ENCODE measurements at places on chromosomes 12 and 14. TPM values are rescaled to one million over a fixed set of nuclear protein-coding genes. Genes with fewer than 3 reads are reported as not detected.

DNA sequence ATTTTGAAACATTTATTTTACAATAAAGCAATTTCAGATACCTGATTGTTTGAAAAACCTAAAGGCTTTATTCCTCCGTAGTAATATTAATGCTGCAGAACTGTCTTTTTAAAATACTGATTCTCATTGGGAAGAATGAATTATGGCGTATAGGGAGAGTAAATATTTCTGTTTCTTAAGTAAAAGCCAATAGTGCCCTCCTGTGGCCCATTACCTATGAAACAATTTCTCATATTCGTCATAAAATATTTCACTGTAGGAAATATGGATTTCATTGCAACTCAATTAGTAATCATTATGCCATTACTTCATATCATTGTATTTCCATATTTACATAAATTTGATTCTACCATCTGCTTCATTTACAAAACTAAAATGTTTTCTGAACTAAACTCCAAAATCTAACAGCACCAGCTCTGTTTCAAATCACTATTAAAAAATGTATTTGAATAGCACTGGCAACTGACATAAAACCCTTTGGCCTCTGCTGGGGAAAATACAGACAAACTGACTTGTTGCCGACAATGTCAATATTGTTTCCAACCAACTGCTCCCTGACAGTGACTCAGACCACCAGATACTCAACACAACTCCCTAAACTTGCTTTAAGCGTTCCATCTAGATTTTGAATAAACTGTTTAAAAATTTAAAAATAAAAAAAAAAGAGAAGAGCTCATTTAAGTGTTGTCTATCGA lies 290.3 kb downstream of the NAV3 start:
- peak; percentile 42 for DNase-seq

- DNase-seq = no peak
Measured at GRCh38 chr12:103676893-103677292, 89.8 kb downstream of the STAB2 start.

DNA sequence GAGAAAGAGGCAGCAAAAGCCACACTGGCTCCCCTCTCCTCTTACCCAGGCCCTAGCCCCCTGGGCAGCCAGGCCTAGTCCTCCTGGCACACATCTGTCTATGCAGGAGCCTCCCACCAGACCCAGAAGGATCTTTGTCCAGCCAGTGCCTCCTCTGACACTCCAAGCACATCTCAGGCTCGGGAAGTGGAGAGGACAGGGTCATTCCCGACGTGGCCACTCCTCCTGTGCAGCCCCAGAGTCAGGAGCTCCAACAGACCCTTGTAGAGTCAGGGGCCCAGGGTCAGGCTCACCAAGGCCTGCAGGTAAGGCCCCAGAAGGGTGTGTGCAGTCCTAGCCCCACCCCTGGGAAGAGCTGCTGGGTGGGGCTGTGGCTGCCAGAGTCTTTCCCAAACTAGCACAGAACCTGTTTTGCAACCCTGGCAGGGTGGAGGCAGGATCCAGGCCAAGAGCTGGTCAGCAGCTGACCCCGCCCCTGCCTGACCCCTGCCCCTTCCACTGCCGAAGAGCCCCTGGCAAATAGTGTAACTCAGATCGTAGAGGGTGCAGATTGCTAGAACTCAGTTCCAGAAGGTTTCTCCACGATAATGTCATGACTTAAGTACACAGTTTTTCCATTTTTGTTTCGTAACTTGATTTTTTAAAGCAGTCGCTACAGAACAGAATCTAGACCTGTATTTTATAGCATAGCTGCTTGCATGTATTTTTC lies 26.6 kb upstream of the PNMA1 start:
- peak; percentile 36 for DNase-seq

- DNase-seq = no peak
Measured at GRCh38 chr12:48972213-48972951, 847 bp upstream of the WNT10B start.

DNA sequence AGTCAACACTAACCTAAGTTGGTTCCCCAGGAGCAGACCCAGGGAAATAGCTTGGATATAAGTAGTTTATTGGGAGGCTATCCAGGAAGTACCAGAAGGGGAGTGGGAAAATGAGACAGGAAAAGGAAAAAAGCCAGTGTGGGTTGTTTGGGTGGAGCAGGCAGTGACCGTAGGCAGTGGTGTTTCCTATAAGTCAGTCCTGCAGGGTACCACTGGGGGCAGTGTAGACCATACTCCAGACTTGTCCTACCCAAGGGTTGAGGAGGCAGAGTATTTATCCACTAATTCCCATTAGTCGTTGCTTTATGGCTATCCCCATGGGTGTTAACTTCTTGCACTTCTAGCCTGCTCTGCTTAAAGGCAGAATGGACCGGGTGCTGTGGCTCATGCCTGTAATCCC lies 6.4 kb upstream of the CCDC60 start:
- DNase-seq = peak; percentile 12

NR1H4 gene
- total RNA-seq = 0.04 TPM
